ENCODE measurements at places on chromosomes 4 and X. TPM values are rescaled to one million over a fixed set of nuclear protein-coding genes. Genes with fewer than 3 reads are reported as not detected.

EVC gene
- polyA plus RNA-seq, result 0.48 TPM

GUCY1B1 gene
- 13.6 TPM for polyA plus RNA-seq

MTNR1A gene
- polyA plus RNA-seq, result not detected

MAGEA2B gene
- polyA plus RNA-seq, result 4.5 TPM

UGT2B15 gene
- polyA plus RNA-seq, result not detected

FRG2 gene
- not detected for polyA plus RNA-seq

CXCL11 gene
- polyA plus RNA-seq, result 0.33 TPM

TMEM35A gene
- polyA plus RNA-seq, result 244 TPM

SULT1B1 gene
- polyA plus RNA-seq, result not detected

MUC7 gene
- not detected for polyA plus RNA-seq

HTRA3 gene
- not detected for polyA plus RNA-seq

MTM1 gene
- polyA plus RNA-seq, result 8.9 TPM

CCDC110 gene
- polyA plus RNA-seq, result not detected

EIF2S3 gene
- polyA plus RNA-seq, result 93.9 TPM

KLHL34 gene
- not detected for polyA plus RNA-seq

RAB9B gene
- 50.6 TPM for polyA plus RNA-seq

CLNK gene
- polyA plus RNA-seq, result not detected

UGT8 gene
- polyA plus RNA-seq, result 0.42 TPM

NLRP2B gene
- not detected for polyA plus RNA-seq

NEXMIF gene
- polyA plus RNA-seq, result 12.6 TPM

DCAF12L2 gene
- 1.8 TPM for polyA plus RNA-seq

PCDH18 gene
- polyA plus RNA-seq, result 0.80 TPM

SAGE1 gene
- polyA plus RNA-seq, result not detected

RTL3 gene
- polyA plus RNA-seq, result not detected

MAML3 gene
- polyA plus RNA-seq, result 10.2 TPM

MGARP gene
- polyA plus RNA-seq, result 1.9 TPM

HS6ST2 gene
- polyA plus RNA-seq, result 43.0 TPM
